NCI-H1930 (cell line): ENCODE measurements at places on chromosomes 2 and 18.

DNA sequence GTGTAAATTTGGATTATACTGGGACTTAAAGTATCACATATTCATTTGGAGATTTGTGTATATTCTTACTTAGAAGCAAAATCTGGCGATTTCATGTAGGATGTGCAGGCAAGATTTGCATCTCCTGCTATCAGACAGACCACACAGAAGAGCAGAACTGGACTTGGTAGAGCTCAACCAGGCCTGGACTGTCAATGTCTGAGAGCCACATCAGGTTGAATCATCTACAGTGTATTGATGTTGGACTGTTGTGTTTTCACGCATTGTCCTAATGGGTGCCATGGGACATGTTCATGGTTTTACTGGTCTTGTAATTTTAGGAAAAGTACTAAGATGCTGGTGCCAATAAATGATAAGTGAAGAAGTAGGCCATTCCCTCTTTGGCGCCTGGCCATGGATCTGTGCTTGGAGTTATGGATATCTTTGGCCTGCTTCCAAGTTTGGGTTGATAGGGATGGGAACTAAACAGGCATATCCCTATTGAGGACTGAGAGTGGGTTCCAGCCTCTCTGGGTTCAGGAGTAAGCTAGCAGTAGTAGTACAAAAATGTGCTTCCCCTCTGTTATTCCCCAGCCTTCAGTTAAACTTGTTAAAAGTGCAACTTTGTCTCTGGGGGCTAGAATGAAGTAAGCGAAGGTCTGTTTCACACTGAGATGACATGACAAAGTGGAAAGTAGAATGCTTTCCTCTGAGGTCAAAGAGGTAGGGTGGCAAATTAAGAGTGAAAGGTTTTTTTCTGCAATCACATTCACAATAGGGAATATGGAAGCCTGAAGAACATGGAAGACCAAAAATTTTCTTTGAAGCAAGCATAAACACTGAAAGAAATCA is 49.2 kb upstream of the NEMP2 start:
- no peak for DNase-seq

- no peak for DNase-seq
Measured at GRCh38 chr2:142574388-142574787, 303.1 kb upstream of the KYNU start.

DNA sequence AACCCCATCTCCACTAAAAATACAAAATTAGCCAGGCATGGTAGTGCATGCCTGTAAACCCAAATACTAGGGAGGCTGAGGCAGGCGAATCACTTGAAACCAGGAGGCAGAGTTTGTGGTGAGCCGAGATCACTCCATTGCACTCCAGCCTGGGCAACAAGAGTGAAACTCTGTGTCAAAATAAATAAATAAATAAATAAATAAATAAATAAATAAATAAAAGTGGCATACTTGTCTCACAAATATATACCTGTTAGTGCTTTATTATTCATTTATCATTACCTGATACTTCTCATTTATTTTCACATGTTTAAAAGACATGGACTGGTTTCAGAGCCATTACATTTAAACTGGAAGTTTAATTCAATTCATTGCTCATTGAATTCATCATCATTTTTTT is 491.4 kb upstream of the CDH7 start:
- DNase-seq, result no peak

- DNase-seq, result no peak
Measured at GRCh38 chr18:8117006-8117371, 492.2 kb upstream of the RAB12 start.

GRCh38 chr2:173860566-173860965 is 104.6 kb downstream of the SP3 start:
- DNase-seq, result no peak

DNA sequence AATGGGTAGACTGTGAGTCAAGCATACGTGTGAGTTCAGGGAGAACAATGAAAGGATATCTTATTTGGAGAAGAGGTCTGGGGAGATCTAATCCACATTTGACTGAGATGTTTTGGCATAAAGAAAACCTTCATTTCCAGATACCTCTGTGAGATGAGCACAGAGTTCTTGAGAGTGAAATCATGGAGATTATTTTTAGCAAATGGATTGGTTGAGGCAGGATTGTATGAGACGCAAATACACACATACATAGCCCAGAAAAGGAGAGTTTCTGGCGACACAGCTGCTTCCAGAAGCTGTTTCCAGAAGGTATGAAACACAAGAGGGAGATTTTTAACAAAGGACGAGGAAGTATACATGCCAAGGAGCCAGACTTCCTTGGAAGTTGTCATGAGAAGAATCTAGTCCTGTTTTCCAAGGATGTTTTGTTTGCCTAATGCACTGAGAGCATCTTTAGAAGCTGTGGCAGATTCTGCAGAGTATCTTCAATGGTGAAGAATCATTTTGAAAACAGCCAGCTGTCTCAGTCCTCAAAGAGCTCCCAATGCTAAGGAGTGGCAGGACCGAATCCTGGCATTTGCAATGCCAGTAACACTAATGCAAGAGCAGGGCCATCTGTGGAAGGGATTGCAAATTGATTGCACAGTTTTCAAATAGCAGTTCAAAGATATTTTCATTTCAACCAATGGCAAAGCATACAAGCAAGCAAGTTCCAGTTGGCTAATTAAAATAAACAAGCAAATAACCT is 177.2 kb downstream of the SETBP1 start:
- DNase-seq, result no peak

DNA sequence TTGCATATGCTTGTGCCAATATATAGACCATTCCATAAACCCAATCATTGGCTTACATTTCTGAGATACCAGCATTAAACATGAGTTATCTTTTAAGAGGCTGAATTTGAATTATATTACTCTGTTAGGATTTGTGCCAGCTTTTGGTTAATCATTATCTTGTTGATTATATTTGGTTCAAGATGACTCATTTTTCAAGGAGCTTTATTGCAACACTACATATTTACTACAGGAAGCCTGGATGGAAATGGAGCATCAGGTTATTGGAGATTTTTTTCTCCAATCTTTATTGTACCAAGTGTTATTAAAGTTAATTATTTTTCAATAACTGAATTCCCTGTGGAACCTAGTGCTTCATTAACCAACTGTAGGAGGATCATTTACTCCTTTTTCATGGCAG is 26.4 kb downstream of the EML4 start:
- no peak for DNase-seq

DNA sequence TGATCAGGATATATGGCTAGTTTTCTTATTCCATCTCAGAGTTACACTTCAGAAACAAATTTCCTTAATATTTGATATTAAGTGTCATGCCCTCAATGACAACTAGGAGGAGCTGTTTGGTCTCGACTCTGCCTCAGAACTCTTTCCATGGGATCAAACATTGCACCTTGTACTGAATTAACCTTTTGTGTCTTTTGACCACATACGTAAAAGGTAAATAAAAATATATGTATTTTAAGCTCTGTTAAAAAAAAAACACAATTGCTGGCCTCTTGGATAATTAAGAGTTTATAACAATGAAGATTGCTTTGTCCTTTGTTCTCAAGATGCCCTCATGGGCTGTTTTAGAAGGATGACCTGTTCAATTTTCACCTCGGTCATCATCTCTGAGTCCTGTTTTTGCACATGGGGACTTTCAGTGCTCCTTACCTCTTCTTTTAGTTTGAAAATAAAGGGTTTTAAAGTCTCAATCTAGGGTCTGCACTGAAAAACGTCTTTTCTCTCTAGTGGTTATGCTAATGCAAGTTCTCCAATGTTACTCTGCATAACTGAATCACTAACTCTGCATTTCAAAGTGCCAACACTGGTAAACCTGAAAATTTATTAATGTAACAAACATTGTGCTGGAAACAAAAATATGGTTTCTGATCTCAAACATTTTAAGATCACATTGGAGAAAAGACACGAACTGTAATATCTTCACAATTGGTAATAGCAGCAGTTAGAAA is 18.8 kb upstream of the FN1 start:
- no peak for DNase-seq

DNA sequence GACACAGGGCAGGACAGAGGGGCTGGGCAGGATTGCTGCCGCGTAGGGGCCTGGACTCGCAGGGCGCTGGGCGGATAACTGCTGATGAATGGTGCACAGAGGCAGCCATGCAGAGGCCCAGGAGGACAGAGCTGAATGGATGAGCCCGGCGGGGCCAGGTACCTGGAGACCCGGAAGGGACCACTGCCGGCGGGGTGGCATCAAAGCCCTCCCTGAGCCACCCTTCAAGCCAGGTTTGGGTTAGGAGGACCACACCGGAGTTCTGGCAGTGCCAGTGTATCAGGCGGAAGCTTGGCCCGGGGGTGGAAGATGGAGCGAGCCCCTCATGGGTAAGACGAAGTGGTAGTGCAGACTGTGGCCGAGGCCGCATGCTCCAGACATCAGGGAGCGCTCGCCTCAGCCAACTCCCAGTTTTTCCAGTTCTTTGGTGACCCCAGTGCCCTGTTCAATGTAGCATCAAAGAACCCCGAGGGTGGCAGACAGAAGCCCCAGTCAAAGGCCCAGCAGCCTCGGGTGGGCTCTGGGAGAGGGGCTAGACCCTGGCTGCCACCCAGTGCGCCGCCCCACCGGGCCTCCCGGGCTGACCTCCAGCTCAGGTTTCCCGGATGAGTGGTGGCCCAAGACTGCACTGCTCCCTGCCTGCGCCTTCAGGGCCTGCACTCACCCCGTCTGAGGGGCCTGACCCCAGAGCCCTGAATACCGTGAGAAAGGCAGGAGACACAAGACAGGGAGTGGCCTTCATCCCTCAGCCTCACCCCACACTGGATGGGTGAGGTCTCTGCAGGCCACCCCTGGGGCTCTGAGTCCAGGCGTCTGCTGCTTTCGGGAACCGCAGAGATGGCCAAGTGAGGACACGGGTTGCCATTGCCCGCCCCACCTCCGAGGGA is 50.9 kb downstream of the ACAA2 start:
- no peak for DNase-seq

DNA sequence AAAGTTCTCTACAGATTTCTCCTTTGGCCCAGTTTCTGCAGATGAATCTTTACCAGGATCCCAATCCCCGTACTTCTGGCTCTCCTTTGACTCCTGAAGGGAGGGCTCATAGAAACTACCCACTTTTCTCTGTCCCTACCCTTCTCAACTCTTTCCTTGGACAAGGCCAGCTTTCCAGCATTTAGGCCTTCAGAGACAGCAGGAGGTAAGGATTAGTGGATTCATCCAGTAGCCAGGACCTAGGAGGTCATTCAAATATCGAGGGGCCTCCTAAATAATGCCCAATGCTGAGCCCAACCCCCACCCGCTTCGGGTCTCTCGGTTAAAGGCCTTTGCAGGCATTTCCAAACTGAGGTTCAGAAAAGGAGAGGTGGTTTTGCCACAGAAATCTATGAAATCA is 4.8 kb upstream of the ZNF532 start:
- no peak for DNase-seq

- DNase-seq, result no peak
Measured at GRCh38 chr2:35891936-35892335, 463.6 kb upstream of the CRIM1 start.

DNA sequence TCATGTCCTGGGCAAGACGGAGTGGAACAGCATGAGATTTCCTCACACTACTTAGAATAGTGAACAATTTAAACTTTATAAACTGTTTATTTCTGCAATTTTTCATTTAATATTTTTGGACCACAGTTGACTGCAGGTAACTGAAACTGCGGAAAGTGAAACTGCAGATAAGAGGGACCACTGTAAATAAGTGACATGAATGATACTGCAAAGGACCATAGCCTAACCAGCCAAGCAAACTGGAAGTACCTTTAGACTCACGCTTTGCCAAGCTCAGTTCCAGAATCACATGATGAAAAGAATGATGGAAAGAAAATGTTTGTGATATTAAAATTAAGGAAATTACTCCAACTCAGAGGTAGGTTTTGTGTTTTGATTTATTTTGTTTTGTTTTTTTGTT is 94.6 kb upstream of the ITGA4 start:
- DNase-seq, result no peak

DNA sequence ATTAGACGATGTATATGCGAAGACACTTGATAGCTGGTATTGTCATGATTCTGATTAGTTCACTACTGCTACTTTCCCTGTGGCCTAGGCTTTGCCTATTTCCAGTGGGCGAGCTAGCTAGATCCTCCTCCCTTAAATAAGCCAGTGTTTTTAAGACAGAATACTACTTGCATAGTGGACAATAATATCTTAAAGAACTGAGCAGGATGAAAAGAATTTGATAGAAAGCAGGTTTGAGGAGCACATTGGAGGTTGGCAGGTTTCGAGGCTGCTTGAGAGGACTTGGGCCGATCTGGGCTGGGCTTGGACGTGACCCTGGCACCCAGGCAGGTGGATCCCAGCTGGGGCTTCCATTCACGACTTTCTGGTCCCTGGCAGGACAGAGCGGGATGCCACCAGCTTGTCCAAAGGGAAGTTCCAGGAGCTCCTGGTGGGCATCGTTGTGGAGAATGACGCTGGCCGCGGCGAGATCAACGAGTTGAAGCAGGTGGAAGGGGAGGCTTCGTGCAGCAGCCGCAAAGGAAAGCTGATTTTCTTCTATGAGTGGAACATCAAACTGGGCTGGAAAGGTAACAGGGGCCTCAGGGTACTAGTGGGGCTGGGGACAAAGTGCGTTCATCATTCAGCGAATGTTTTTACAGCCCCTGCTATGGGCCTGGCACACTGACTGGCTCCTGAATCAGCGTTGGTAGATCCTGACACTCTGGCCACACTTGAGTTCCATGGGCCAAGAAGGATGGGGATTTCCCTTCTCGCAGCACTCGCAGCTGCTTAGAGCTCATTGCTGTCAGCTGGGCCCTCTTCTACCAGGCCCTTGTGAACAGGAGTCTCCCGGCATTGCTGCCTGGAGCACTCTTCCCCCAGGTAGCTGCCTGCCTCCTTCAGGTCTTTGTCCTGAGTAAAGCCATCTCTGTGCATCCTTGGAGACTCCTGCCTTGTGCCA is 16.9 kb downstream of the C2orf74 start:
- DNase-seq, result no peak

DNA sequence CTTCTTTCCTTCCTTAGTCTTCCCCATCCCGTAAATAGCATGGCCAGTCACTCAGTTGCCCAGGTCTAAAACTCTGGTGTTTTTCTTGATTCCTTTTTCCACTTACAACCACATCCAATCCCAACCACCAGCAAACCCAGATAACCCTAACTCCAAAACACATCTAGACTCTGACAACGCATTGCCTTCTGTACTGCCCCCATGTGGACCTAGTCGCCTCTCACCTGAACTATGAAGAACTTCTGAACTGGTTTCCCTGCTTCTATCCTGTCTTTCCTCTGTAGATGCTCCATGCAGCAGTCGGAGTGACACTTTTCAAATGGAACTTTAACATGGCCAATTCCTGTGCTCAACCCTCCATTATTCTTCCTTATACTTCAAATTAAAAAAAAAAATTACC is 26.5 kb downstream of the ST6GAL2 start:
- DNase-seq, result no peak

DNA sequence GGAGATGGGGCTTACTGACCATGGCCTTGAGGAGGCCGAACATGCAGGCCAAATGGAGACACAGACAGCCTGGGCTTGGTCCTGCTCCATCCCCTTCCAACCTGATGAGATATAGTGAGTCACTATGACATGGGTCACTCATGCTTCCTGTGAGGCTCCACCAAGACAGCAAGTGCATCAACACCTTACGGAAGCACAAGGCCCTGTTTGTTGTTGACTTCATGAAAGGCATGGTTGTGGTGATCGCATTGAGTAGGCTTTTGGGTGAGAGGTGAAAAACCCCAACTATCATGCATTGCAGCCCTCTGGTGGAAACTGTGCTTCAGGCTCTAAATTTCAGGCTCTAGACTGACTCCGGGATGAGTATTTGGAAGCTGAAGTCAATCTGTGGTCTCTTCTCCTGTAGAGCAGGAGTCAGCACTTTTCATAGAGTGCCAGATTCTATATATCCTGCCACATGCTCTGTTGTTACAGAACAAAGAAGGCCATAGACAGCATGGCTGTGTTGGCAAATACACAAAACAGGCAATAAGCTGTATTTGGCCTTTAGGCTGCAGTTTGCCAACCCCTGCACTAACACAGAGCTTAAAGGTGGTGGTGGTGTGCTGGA is 10.1 kb downstream of the IL37 start:
- DNase-seq, result no peak

GRCh38 chr2:2939078-2939795 is 438.4 kb downstream of the EIPR1 start:
- no peak for DNase-seq
